ENCODE measurements at places on chromosomes 6 and 20. TPM values are rescaled to one million over a fixed set of nuclear protein-coding genes. Genes with fewer than 3 reads are reported as not detected.

TREM2 gene
- not detected for total RNA-seq

DNA sequence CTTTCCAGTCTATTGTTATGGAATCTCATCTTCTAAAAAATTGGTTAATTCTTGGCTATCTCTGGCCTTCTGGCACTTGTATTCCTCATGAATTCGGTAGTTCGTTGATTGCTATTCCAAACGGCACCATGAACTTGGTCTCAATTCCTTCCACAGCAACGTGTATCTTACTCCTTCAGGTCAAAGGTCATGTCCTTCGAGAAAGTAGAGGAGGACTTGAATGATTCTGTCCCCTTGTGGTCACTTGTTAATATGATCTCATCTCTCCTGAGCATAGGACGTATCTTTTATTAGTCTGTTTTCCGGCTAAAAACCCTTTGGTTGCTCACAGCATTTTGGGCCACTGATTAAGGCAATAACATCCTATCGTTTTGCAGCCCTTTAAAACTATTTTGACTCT lies 9.4 kb downstream of the TLDC2 start:
- no peak overlapping the region for H3K4me3 ChIP-seq
- no peak overlapping the region for H3K27ac ChIP-seq
- no peaks in the 10 kb centered on the region for H3K27me3 ChIP-seq
- H3K36me3 ChIP-seq: no peaks in the 10 kb centered on the region
- H3K4me1 ChIP-seq: peaks cover 9% of the 10 kb centered on the region
- peak; percentile 17 for DNase-seq

GRCh38 chr6:97026298-97026697 lies 101.8 kb downstream of the KLHL32 start:
- H3K4me3 ChIP-seq: no peak overlapping the region
- no peaks in the 10 kb centered on the region for H3K4me1 ChIP-seq
- H3K36me3 ChIP-seq: no peaks in the 10 kb centered on the region
- 0 out of 2 replicates have a peak, but pooled peaks cover 8% of the 10 kb centered on the region for H3K27me3 ChIP-seq
- DNase-seq: no peak

DNA sequence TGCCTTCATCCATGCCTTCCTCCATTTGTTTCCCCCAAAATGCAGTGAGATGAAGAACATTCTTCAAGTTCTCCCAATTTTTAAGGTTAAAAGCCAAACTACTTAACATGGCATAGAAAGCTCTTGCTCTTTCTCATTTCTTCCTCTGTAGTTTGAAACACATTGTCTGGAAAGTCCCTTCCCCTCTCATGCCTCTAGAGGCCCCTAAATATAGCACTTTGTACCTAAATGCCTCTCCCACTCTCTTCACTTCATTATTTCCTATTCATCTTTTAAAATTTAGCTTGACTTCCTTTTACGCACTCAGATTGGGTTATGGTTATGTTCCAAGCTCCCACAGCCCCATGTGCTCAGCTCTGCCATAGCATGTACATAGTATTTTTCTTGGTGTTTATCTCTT lies 389.3 kb downstream of the HDGFL1 start:
- H3K27me3 ChIP-seq: no peaks in the 10 kb centered on the region
- no peak overlapping the region for H3K27ac ChIP-seq
- no peaks in the 10 kb centered on the region for H3K36me3 ChIP-seq
- no peak overlapping the region for H3K4me3 ChIP-seq

DNA sequence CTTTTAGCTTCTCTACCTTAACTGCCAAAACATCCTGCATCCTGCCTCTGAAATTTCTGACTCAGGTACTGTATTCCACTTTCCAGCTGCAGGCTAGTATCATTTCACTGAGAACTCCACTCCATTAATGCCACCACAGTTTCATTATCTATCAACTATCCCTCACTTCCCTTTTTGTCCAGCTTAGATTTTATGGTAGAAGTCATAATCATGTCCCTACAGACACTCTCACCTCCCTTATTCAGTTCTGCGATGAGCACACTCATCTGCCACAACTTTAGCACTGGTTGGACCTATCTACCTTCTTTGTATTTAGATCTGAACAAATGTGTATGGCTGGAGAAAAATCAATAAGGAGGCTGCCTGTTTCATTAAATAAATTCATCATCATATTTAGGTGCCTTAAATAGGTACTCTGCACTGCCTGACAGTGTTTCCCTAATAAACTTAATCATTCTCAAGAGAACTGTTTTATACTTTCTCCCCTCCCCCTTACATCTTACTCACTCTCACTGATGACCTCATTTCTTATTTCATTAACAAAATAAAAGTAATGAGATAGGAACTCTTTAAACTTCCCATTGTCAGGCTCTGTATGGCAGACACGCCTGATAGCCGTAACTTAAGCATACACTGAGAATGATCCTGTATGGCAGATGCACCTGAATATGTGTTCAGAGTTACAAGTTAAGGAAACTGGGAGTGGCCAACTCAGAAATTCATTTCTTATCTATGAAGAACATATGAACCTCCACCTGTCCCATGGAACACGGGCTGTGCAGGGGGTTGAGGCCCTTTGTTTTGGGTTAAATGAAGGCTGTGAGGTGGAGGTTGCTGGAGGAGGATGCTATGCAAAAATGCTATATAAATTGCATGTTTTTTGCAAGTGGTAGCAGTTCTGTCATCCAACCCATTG lies 95.3 kb upstream of the MAN1A1 start:
- H3K27me3 ChIP-seq: no peaks in the 10 kb centered on the region
- H3K4me3 ChIP-seq: no peak overlapping the region

EDN1 gene
- total RNA-seq: 1.8 TPM

DNA sequence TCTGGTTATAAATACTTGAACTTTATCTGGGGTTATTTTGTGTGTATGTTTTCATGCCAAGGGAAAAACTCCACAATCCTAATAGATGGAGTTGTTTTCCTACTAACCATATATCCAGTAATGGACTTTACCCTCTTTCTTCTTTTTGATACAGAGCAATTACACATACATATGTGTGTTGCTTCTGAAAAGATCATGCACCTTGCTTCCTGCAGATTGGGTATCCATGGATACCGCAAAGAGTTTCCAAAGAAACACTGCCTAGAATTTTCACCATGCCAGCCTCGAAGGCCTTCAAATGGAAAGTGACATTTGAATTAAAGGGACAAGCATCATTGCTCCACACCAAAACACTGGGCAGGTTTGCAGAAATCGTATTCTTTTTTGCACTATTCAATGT lies 26.8 kb downstream of the HDDC2 start:
- H3K27ac ChIP-seq: no peak overlapping the region
- H3K36me3 ChIP-seq: peaks cover 18% of the 10 kb centered on the region
- no peaks in the 10 kb centered on the region for H3K4me1 ChIP-seq
- H3K27me3 ChIP-seq: no peaks in the 10 kb centered on the region
- no peak for DNase-seq

DNA sequence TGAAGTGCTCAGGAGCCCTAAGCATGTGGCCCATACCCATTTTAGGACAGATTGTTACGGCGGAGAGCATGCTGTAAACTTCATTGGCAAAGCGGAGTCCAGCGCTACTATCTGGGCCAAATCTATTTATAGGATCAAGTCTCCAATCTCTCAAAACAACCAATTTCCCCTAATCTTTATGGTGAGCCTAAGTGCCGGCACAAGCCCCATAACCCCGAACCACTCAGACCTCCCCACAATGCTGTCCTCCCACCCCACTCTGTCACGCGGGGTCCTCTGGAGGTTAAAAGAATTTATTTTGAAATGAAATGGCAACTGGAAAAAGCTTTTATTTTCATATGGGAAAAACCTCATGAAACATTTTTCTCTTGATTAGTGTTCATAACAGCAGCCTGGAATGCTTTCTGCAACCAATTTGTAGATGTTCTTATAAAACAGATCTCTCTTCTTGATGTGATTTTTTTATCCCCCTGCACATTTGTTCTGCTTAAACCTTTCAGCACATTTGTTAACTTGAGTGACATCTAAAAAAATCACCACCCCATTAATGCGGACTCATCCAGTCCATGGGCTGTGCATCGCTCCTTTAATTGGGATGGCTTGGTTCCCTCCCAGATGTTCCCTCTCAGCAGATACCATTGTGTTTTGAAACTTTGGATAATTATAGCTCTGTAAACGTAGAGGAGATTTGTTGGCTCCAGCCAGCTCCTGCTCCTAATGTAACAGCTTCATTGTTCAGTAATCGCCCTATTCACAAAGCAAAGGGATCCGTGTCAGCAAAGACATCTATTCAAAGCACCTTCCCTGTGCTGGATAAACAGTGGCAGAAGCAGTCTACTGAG lies 323.6 kb downstream of the CD83 start:
- H3K4me3 ChIP-seq: peak overlapping the region; percentile 19
- peak; percentile 48 for DNase-seq
- H3K4me1 ChIP-seq: peaks cover 19% of the 10 kb centered on the region
- peak overlapping the region; percentile 16 for H3K27ac ChIP-seq
- H3K36me3 ChIP-seq: no peaks in the 10 kb centered on the region
- H3K27me3 ChIP-seq: no peaks in the 10 kb centered on the region

DNA sequence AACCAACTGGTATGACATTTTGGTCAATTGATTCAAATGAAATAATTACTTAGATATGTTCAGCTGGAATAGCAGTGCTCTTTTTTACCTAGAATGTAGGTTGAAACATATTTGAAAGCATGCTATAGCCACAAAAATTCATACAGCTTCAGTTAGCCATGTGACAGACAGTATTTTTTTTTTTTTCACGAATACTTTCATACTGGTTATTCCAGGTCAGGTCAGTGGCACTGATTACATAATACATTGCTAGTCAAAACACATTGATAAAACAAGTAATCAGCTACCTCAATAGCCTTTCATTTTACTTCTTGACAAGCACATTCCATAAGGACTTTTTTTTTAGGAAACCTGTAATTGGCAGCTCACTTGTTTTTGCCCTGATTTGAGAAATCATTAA lies 222.6 kb downstream of the EYA4 start:
- H3K36me3 ChIP-seq: no peaks in the 10 kb centered on the region
- H3K27me3 ChIP-seq: no peaks in the 10 kb centered on the region
- H3K4me3 ChIP-seq: no peak overlapping the region
- H3K4me1 ChIP-seq: no peaks in the 10 kb centered on the region
- DNase-seq: no peak

TRPC4AP gene
- 57.0 TPM for total RNA-seq

DNA sequence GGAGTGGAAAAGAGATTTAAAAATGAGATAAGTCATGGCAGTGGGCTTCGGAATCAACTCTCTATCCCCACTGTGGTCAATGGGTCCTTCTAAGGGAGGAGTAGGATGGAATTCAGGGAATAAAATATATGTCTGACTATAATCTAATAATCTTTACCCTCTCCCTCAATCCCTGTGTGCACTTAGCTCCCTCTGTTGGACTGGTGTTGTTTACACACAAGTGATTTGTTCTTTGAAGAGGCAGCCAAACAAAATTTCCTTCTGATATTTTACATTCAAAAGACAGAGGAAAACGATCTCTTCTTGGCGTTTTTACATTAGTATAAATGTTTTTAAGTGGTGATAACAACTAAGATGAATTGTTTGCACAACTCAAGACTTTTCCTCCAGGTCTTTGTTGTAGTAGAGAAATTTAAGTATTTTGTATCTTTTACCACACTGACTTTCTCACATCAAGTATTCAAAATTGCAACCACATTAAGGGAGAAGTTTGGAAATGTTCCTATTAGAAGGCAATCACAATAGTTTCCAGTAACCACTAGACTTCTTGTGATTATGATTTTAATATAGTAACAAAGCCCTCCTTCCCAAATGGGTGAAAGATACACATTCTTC lies 317.8 kb downstream of the CENPW start:
- no peaks in the 10 kb centered on the region for H3K27me3 ChIP-seq
- H3K4me1 ChIP-seq: peaks cover 27% of the 10 kb centered on the region
- H3K36me3 ChIP-seq: no peaks in the 10 kb centered on the region
- H3K4me3 ChIP-seq: no peak overlapping the region

DNA sequence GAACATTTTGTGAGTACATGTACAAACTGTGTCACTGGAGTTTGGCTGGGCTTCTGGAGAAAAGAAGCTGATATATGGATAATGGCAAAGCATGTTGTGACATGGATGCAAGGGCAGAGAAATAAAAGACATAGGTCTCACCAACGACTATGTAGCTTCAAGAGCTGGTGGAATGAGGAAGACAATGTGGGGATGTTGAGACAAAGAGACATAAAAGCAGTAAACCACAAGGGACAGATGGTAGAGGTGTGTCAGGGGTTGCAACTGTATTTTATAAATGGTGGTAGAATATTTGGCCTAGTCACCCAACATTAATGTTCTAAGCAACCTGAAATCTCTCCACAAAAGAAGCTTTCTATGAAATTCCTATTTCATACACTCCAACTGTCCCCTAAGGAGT lies 199.0 kb downstream of the KCNQ5 start:
- H3K36me3 ChIP-seq: no peaks in the 10 kb centered on the region
- H3K27me3 ChIP-seq: no peaks in the 10 kb centered on the region
- no peak overlapping the region for H3K4me3 ChIP-seq

DNA sequence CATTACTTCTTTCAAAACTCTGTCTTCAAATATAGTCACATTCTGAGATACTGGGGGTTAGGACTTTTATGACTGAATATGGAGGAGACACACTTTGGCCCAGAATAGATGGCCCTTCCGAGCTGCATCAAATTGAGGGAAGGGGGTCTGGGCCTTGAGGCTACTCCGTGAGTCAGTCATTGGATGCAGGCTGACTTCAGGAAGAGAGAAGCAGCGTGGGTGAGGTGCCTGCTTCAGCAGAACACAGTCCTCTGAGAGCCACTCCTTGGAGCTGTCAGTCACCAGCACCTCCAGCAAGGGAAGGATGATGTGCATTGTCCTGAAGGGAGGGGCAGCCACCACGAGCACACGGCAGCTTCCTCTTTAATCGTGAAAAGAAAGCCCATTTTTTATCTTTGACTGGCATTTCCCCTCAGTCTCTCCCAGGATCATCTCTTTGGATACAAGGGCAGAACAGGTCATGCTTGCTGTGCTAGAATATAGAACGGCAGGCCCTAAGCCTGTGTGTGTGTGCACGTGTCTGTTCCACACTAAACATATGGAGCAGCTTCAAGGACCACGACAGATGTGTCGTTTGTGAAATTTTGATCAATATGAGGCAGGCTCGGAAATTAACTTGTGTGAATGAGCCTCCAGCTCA lies 721.6 kb downstream of the KIF16B start:
- no peak overlapping the region for H3K27ac ChIP-seq
- H3K4me3 ChIP-seq: no peak overlapping the region
- no peaks in the 10 kb centered on the region for H3K4me1 ChIP-seq
- no peaks in the 10 kb centered on the region for H3K36me3 ChIP-seq
- no peaks in the 10 kb centered on the region for H3K27me3 ChIP-seq

DNA sequence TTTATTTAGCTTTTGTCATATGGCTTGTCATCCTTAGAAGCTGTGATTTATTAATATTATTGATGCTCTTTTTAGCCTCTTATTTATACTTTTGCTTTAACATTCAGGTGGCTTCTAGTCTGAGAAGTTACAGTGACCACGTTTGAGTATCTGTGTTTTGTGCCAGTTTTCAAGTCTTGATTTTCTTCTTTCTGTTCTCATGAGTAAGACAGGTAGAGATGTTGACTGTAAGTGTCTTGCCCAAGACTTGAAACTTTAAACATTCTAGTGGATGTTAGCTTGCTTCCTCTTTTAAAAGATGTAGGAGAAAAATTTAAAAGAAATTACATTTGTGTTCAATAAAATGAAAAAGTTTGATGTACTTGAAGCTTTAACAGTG lies 122.6 kb downstream of the LRRC1 start:
- no peaks in the 10 kb centered on the region for H3K4me1 ChIP-seq
- H3K27ac ChIP-seq: no peak overlapping the region
- H3K4me3 ChIP-seq: no peak overlapping the region
- DNase-seq: no peak
- H3K36me3 ChIP-seq: no peaks in the 10 kb centered on the region

C6orf15 gene
- not detected for total RNA-seq

PHACTR3 gene
- total RNA-seq: not detected

GRCh38 chr20:10603378-10603777 lies 70.4 kb downstream of the JAG1 start:
- no peak for DNase-seq
- no peaks in the 10 kb centered on the region for H3K36me3 ChIP-seq
- peaks cover 30% of the 10 kb centered on the region for H3K4me1 ChIP-seq
- H3K27me3 ChIP-seq: no peaks in the 10 kb centered on the region
- H3K27ac ChIP-seq: no peak overlapping the region
